ENCODE measurements at places on chromosomes 12 and 14. TPM values are rescaled to one million over a fixed set of nuclear protein-coding genes. Genes with fewer than 3 reads are reported as not detected.

Gene KLRG1
- total RNA-seq: 4.3 TPM

Gene ACSS3
- not detected for total RNA-seq

Gene HCAR2
- not detected for total RNA-seq

Gene SERPINA1
- total RNA-seq: not detected

Gene NUP107
- 103 TPM for total RNA-seq

Gene TGFB3
- 1.8 TPM for total RNA-seq

Gene TMEM253
- not detected for total RNA-seq

Gene TMPRSS12
- not detected for total RNA-seq

Gene HDAC7
- 180 TPM for total RNA-seq

Gene KRT72
- total RNA-seq: 0.44 TPM

Gene FLVCR2
- 5.5 TPM for total RNA-seq

Gene C1S
- 0.90 TPM for total RNA-seq

Gene CYP27B1
- 2.6 TPM for total RNA-seq

Gene GRIP1
- total RNA-seq: 0.29 TPM

Gene OAS2
- total RNA-seq: 242 TPM

Gene SERPINA6
- total RNA-seq: not detected

Gene RPGRIP1
- not detected for total RNA-seq

Gene RTL1
- total RNA-seq: not detected

Gene CPM
- total RNA-seq: 0.34 TPM

Gene RBM25
- total RNA-seq: 95.1 TPM

Gene NDUFB1
- 130 TPM for total RNA-seq

Gene DHRS4
- 19.4 TPM for total RNA-seq
